D721Med (cell line): ENCODE measurements at places on chromosomes 3 and 15.

- DNase-seq, result no peak
Observed at GRCh38 chr3:150248116-150248887, 159.8 kb upstream of the TSC22D2 start.

- DNase-seq, result no peak
Observed at GRCh38 chr15:26628071-26628470, 144.8 kb downstream of the GABRB3 start.

DNA sequence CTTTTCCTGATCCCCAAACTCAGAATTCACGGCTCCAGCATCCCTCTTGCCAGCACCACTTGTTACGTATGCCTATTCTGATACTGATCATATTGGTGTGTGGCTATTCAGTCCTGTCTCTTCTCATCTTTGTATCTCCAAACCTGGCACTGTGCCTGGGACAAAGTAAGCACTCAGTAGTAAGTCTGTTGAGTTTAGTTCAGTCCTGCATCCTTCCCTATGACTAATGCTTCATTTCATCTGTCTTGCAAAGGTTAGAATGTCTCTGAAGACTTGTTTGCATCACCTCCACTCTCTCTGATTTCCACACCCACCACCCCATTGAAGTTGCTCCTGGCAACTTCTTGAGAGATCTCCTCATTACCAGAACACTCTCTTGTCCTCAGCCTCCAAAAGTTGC, 80.3 kb downstream of the HMG20A start:
- DNase-seq, result no peak

DNA sequence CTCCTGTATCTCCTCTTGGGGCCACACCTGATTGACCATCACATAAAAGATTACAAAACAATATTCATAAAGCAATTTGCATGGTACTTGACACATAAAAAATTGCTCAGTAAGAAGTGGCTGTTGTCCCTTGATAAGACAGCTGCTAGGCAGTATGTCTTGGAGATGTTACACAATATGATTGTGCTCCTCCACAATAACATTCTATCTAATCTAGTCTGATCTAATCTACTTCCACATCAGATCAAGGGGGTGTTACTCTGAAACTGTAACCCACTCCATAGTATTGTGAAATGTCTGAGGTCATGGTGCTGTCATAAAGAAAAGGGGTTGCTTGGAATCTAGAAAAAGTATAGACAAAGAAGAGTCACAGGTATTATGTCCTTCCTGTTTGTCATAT, 23.4 kb upstream of the AQP9 start:
- DNase-seq, result no peak

GRCh38 chr3:37993820-37994638, 3.4 kb downstream of the VILL start:
- DNase-seq, result no peak

DNA sequence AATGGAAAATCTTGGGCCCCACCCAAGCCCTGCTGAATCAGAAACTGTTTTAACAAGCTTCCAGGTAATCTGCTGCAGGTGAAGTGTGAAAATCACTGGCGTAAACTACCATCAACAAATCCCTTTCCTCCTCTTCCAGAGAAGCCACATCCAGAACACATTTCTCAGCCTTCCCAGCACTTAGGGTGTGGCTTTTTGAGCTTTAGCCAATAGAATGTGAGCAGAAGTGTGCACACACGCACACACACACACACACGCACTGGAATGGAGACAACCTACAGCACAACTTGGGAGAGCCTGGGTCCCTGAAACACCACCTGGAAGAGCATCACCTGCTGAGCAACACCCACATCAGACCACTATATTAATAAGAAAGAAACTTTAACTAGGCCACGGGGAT, 98.6 kb downstream of the OSBPL10 start:
- no peak for DNase-seq

DNA sequence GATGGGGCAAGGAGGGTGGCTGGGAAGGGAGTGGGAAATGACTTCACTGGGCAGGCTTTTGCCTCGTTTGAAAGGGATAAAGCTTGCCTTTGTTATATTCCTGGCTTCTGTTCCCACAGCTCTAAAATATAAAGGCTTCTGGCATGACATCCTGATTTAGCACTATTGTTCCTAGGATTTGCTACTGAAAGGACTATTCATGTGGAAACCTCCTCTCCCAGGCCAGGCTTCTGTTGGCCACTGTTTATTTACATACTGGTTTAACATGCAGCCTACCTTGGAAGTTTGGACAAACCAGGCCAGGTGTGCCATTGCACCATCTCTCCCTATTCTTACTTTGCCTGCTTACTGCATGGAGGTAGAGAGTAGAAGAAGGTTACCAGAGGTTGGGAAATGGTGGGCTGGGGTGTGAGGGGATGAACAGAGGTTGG, 2.4 kb upstream of the LMCD1 start:
- no peak for DNase-seq
